Stimulated activated CD4-positive, alpha-beta T cell treated with anti-CD3 and anti-CD28 coated beads, TNF-alpha, amount 100 ng/mL, for 1 hour (primary cell): ENCODE measurements at places on chromosomes 2 and 18.

- DNase-seq, result no peak
Observed at GRCh38 chr2:85649201-85650190, 18.5 kb downstream of the SFTPB start.

DNA sequence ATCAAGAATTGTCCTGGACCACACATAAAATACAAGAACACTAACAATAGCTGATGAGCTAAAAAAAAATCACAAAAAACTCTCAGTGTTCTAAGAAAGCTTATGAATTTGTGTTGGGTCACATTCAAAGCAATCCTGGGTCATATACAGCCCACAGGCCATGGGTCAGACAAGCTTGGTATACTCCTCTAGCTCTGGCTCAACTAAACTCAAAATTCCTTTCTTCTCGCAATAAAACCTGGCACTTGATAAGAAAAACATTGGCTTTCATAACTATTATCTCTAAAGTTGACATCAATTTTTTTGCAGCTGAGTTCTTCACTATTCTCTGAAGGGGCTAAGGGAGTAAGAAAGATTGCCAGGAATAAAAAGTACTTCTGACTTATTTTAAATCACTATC is 38.3 kb downstream of the FBXO48 start:
- no peak for DNase-seq

DNA sequence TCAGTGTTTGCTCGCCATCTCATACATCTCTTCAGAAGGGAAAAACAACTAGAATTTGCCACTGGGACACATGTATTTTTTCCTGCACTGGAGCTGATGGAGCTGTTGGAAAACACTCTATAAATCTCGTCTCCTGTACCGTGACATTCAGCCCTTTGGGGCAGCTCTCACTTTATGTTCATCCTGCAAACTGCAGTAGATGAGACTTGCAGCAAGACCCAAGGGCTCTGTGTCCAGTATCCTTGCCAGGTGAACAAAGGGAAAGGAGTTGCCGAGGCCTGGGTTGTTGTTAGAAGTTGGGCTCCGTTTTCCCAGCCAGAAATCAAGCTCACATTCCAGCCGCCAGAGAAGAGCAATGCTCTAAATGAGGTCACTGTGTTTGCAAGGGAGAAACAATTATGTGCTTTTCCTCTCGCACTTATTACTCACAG is 285.1 kb downstream of the SLC4A3 start:
- no peak for DNase-seq

- DNase-seq, result no peak
Observed at GRCh38 chr2:181063696-181064095, 83.3 kb downstream of the UBE2E3 start.

GRCh38 chr2:160367887-160368286 is 125.7 kb downstream of the RBMS1 start:
- no peak for DNase-seq

DNA sequence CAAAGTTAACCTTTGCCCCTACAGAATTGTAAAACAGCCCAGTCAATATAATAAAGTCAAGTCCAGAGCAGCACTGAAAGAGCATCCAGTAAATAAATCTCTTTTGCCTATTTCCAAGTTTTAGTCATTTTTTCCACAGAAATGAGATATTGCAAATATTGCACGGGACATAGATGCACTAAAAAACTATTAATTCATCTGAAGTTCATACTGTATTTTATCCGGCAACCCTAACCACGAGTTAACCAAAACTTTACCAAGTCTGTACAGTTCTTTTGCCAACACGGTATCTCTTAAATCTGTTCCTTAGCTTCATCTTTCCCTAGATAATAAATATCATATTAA is 484 bp upstream of the ASNSD1 start:
- DNase-seq, result no peak

GRCh38 chr2:127740665-127741288 is 39.5 kb downstream of the SFT2D3 start:
- no peak for DNase-seq

DNA sequence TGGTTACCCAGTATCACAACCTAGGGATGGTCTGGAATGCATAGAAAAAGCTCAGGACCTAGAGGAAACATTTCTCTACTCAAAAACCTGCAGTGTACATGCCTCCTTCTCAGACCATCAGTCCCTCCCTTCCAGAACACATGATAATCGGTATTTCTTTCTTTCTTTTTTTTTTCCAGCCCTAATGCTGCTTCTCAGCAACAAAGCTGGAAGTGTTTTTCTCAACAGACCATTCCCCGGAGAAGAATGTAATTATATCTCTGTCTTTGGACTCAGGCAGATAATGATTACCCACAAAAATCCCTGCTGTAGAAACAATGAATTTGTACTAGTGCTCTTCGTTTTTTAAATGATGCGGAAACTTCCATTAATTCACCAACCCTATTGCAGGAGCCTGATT is 44.1 kb upstream of the NDUFV2 start:
- no peak for DNase-seq
